ENCODE measurements at places on chromosomes 5 and 9.
A peak's percentile ranks its signal among the peaks of the same experiment; 100 is the strongest.

GRCh38 chr9:68489646-68490045 is 51.0 kb downstream of the TMEM252 start:
- DNase-seq, result no peak

DNA sequence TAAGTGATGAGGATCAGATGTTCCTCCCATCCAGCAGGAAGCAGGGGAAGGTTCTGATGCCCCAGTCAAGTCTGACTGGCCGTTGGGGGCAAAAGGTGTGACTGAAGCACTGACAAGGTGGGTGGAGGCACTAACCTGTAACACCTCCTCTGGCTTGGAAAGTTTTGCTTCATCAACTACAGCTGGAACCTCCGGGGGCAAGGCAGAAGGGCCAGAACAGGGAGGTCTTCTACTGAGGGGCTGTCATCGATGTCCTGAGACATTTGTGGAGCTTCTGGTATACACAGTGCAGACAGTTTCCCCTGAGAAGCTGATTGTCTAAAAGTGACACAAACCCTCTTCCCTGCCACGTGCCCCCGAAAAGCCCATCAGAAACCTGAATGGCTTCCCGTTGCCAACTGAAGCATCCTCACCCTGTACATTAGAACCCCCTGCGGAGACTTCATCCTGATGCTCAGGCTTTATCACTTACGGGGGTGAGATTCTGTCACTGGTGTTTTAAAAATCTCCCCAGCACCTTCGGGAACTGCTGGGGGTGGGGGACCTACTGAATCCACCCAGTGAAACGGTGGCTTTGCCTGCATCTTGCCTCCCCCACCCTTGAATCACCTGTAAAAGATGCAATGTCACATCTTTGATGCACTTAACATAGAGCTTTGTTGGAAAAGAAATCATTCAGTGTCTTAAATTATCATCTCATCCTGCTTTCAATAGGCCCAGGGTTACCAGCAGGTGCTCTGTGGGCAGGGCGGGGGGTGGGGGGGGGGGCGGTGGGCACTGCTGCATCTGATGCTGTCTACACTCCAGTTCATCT is 24.6 kb downstream of the TRAF1 start:
- no peak for DNase-seq

GRCh38 chr5:39624268-39624886 is 199.6 kb upstream of the DAB2 start:
- DNase-seq, result no peak

DNA sequence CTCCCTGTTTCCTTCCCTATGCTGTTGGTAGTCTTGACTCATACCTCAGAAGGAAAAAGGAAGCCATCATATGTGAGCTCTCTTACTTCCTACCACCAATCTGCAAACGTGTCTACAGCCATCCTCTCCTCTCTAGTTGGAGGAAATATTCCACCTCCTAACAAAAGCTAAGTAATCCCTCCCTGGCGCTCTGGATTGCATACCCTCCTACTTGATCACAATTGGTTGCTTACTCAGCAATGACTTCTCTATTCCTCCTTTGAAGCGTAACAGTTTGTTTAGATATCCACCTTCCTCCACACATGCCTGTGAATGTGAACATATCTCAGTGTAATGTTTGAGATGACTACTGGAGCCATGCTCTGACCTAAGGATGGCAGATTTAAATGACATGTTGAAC is 18.2 kb downstream of the RUSC2 start:
- DNase-seq, result no peak

- no peak for DNase-seq
Measured at GRCh38 chr9:136336156-136336870, 9.0 kb downstream of the GPSM1 start.

- DNase-seq, result no peak
Measured at GRCh38 chr9:86907346-86907745, 40.0 kb downstream of the GAS1 start.

GRCh38 chr5:134533115-134533815 is 7.8 kb downstream of the JADE2 start:
- no peak for DNase-seq

- no peak for DNase-seq
Measured at GRCh38 chr9:118882684-118883083, 486.6 kb downstream of the BRINP1 start.

DNA sequence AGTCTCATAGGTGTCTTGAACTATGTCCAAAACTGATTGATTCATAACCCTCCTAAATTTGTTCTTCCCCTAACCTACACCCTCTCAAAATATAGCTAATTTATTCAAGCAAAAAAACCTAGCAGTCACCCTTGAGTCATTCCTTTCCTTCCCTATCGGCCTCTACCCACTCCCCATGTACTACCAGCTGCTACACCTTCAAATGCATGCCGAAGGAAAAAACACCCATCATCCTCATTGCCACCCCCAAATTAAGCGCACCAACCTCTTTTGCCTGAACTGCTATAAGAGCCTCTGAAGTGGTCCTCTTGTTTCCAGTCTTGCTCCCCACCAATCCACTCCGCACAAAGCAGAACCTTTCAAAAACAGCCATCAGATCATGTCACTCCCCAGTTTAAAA is 12.6 kb downstream of the LIFR start:
- DNase-seq, result no peak

DNA sequence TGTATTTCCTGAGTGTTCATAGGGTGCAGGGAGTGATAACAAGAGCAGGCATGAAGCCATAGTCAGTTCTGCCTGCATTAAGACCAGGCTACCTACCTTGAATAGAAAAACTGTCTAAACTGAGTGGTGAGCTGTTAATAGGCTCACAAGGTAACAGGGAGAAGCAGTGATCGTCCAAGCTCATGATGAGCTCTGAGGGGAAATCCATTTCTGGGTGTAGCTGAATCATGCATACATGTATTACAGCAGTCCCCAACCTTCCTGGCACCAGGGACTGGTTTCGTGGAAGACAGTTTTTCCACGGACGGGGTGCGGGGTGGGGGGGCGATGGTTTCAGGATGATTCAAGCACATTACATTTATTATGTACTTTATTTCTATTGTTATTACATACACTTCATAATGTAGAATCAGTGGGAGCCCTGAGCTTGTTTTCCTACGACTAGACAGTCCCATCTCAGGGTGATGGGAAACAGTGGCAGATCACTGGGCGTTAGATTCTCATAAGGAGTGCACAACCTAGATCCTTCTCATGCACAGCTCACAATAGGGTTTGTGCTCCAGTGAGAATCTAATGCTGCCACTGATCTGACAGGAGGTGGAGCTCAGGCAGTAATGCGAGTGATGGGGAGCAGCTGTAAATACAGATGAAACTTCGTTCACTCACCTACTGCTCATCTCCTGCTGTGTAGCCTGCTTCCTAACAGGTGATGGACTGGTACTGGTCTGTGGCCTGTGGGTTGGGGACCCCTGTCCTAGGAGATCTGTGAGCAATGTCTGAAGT is 100.0 kb upstream of the IL6ST start:
- no peak for DNase-seq

- DNase-seq, result no peak
Measured at GRCh38 chr5:1347571-1347970, 2.7 kb upstream of the CLPTM1L start.

- DNase-seq, result no peak
Measured at GRCh38 chr5:126847826-126848251, 70.9 kb downstream of the LMNB1 start.

GRCh38 chr5:176743868-176744583 is 66.3 kb upstream of the UNC5A start:
- no peak for DNase-seq

- DNase-seq, result peak; percentile 96
Measured at GRCh38 chr9:98989036-98990000, 45.6 kb downstream of the COL15A1 start.

GRCh38 chr5:127417528-127417927 is 99.9 kb upstream of the PRRC1 start:
- no peak for DNase-seq

GRCh38 chr9:6123416-6123815 is 92.2 kb upstream of the IL33 start:
- no peak for DNase-seq

DNA sequence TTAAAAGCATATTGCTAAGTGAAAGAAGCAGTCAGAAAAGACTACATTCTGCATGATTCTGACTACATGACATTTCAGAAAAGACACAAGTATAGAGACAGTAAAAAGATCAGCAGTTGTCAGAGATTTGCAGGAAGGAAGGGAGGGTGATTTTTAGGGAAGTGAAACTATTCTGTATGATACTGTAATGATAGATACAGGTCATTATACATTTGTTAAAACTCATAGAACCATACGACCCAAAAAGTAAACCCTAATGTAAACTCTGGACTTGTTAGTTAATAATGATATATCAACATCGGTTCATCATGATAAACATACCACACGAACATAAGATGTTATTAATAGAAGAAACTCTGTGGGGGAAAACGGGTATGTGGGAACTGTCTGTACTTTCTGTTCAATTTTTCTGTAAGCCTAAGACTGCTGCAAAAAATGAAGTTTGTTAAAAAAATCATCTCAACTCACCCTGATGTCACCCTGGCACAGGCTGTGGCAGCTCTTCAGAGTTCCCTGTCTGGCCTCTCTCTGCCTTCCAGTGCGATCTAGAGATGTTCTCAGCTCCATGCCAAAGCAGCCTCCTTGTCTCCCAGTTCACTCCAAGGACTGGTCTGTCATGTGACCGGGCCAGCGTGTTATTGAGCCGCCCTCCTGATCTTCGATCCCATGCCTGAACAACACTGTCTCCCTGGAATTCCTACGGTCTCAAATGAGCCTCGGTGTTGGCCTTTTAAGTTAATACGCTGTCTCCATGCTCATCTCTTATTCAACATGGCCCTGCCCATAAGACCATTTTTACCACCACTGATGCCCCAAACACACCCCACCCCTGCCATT is 35.4 kb downstream of the PRLR start:
- DNase-seq, result no peak

DNA sequence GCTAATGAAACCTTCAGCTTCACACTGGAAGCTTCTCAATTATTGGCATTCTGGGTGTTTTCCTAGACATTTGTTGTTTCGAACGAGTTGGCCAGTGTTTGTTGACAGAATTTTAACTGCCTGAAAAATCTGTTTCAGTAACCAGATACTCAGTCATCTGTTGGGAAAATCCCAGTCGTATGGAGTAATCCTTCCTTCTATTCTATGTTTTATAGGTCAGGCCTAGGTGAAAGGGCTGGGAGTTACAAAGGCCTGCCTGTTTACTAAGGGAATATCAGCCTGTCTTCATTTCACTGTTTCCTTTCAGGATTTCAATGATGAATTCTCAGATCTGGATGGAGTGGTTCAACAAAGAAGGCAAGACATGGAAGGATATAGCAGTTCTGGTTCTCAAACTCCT is 59.9 kb downstream of the GRAMD2B start:
- DNase-seq, result peak; percentile 12

GRCh38 chr9:23820451-23821374 is 5.3 kb downstream of the ELAVL2 start:
- peak; percentile 61 for DNase-seq

GRCh38 chr5:174612686-174613085 is 111.7 kb upstream of the MSX2 start:
- DNase-seq, result no peak

DNA sequence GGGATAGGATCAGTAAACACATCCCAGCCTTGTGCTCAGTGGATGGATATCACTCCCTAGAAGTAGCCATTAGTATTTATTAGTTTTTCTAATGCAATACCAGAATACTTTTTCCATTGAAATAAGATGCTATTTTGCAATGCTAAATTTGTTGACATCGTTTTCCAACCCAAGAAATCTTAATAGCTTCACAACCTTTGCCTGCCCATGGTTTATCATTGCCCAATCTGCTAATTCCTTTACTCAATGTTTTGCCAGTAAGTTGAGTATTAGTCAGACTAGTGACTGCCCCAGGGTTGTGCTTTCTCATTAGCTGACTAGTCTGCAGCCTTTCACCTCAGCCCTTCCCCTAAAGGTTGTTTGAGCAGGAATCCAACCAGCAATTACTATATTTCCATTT is 62.9 kb downstream of the NREP start:
- no peak for DNase-seq

DNA sequence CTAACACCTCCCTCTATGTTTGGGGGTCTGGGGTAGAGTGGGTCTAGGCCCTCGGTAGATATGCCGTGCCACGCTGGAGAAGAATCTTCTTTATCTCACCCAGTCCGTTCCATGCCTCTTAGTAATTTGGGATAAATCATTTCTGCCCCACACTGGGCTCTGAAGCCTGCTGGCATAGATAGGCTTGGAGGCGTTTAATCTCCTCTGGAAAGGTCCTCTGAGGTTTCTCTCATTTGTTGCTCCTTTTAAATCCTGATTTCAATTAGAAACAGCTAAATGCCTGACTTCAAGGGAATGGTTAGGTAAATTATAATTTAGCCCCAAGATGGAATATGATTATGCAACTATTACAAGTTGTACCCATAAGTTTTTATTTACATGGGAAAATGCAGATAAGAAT is 57.8 kb upstream of the AKNA start:
- DNase-seq, result no peak

GRCh38 chr9:69431777-69432176 is 106.8 kb downstream of the ENTREP1 start:
- DNase-seq, result no peak

GRCh38 chr5:172106511-172107356 is 81.3 kb downstream of the STK10 start:
- peak; percentile 60 for DNase-seq

GRCh38 chr9:120650352-120650751 is 63.9 kb downstream of the MEGF9 start:
- no peak for DNase-seq

GRCh38 chr5:103232393-103232999 is 26.1 kb upstream of the MACIR start:
- DNase-seq, result peak; percentile 51

- DNase-seq, result peak; percentile 2
Measured at GRCh38 chr9:29750062-29750461, 2176.8 kb upstream of the C9orf72 start.

DNA sequence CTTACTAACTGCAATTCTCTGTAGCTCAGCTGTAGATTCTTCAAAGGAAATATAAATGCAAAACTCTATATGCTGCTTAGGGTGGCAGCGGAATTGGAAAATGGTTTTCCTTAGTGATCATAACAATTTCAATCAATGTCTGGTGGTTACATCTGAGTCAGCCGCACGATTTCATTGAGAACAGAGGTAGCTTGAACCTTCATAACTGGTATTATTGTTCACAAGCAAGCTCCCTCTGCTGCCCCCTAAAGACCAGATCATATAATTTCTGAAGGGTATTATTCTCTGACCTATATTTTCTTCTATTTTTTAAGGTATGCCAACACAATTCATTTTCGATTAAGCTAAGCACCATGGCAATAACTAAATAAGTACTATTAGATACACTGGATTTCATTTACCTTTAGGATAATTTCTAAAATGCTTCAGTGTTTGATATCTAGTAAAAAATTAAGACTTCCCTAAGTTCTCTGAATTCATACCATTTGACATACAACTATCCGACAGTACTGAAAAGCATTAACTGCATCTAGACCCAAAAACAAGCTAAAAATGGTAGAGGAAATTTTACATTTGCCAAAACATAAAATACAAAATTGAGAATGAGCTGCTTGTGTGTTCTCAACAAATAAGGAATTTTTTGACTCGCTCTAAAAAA is 181.1 kb upstream of the SPEF2 start:
- peak; percentile 53 for DNase-seq

GRCh38 chr9:125758986-125759763 is 12.0 kb downstream of the PBX3 start:
- DNase-seq, result no peak

GRCh38 chr5:15441433-15442192 is 58.4 kb upstream of the FBXL7 start:
- DNase-seq, result no peak

GRCh38 chr9:101225271-101225670 is 159.5 kb downstream of the BAAT start:
- DNase-seq, result no peak

- DNase-seq, result no peak
Measured at GRCh38 chr9:77944556-77945243, 86.9 kb downstream of the GNAQ start.

- DNase-seq, result peak; percentile 71
Measured at GRCh38 chr5:5141625-5142525, 1.7 kb downstream of the ADAMTS16 start.

Measured in cardiac muscle cell (in vitro differentiated cells and primary cell).